Left lung (tissue), 14 donors: ENCODE measurements at places on chromosomes 7 and 10. TPM values are rescaled to one million over a fixed set of nuclear protein-coding genes. Genes with fewer than 3 reads are reported as not detected.

DNA sequence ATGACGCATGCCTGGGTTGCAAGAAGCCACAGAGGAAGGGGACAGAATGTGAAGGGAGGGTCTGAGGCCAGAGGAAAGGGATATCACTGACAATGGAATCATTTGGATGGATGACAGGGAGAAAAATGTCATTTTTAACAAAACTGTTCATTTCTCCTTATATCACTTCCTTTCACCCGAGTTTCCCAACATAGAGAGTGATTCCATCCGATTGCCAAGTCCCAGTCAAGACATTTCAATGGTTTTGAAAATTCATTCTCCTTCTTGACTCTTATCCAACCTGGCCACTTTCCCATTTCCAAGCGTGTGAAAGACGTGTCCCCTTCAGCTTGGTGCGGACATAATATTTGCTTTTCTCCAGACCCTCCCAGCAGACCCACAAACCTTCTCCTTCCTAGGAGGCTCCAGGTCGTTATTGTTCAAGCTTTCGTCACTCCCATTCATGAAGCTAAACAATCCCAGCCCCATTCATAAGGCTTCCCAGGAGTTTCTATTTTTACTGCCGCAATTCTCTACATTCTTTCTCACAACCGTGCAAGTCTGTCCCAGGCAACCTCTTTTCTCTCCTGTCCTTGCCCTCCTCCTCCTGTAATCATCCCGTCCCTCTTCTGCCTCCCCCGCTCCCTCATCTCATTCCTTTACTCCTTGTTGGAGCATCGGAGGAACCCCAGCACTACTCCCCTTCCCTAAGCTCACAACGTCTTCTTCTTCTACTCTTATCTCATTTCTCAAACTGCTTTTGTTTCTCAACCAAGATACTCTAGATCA is 301.3 kb upstream of the KLF6 start:
- DNase-seq: no peak

Gene EIF4EBP2
- 81.4 TPM for polyA plus RNA-seq

DNA sequence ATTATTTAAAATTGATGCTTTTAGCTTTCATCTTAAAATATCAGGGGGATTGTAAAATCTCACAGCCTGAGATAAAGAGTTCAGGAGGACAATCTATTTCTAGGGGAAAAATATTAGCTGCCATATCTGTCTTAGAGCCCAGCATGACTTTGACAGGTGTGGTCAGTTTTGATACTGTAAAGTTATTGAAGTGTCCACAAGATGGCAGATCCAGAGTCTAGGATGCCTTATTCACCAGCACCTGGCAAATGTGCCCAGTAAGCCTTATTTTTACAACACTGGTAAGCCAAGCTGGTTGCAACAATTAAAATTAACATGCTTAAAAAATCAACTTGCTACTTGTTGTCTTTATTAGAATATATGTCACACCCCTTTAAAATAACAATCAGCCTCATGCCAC is 579.3 kb downstream of the SH2D4B start:
- no peak for DNase-seq

DNA sequence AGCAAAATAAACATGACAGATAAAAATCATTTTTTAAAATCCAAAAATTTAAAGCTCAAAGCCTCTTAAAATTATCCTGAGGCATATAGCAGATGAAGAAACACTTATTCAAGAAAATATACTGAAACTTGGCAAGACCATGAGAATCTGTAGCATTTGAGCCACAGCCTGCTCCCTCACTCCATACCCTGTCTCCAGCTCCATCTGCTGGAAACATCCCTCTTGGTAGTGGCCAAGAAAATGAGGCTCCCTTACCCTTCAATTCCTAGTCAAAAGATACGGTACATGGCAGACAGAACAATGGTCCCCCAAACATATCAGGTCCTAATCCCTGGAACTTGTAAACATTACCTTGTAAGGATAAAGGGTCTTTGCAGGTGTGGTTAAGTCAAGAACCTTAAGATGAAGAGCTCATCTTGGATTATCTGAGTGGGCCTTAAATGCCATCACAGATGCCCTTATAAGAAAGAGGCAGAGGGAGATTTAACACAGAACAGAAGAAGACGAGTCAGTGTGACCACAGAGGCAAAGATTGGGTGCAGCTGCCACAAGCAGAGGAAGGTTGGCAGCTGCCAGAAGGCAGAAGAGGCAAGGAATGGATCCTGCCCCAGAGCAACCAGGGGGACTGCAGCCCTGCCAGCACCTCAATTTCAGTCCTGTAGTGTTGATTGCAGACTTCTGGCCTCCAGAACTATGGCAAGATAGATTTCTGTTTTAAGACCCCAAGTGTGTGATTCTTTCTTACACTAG is 149.4 kb downstream of the ZNF248 start:
- DNase-seq: no peak

DNA sequence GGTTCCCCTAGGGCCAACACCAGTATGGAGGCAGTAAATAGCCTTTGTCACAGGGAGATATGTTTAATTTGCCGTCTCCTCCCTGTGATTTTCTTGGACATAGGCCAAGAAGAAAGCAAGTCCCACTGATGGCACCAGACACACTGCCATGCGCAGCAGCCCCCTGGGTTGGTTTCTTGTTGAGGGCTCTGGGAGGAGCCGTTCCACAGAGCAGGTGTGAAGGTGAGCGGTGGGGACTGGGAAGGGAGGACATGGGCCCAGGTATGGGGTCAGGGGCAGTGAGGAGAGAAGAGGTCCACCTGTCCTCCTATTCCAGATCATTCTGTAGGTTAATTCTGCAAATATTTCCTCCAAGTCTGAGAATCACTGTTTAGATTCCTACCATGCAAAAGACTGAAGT is 376.1 kb downstream of the PLXNA4 start:
- no peak for DNase-seq

DNA sequence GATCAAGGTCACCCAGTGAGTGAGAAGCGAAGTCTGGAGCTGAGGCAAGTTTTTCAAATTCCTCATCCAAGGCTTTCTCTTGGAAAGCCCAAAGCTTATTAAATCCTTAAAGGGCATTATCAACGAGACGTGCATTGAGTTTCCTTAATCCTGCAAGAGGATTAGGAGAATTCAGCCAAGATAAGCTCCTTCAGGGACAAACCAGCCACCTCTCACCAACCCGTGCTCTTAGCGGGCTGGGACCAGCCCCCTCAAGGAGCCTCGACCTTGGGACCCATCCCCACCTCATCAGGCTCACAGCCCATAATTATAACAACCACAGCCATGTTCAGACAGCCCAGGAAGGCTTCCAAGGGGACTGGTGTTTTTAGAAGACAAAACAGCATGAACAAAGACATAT is 12.0 kb upstream of the SLC29A4 start:
- DNase-seq: no peak

Gene C10orf143
- 5.6 TPM for polyA plus RNA-seq

Gene HOXA11
- 0.15 TPM for polyA plus RNA-seq

DNA sequence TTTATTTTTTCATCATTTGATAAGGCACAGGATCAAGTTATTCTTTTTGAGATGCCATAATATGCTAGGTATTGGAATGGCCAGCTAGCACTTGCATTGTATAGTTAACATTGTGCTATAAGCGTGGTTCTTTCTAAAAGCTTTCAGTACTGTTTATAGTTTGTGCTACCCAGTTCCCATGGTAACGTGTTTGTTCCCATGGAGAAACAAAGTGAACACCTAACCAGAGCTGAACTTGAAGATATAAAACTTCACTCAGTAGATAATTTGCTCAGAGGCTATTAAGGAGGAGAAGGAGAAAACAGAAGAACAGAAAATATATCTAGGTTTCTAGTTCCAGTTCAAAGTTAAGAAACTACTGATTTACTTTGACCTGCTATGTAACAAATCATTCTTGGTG is 23.6 kb upstream of the ITGB8 start:
- DNase-seq: no peak
